ENCODE measurements at places on chromosomes 2 and 18. TPM values are rescaled to one million over a fixed set of nuclear protein-coding genes. Genes with fewer than 3 reads are reported as not detected.
A peak's percentile ranks its signal among the peaks of the same experiment; 100 is the strongest.

- no peak for DNase-seq
Observed at GRCh38 chr2:120384486-120385354, 38.8 kb downstream of the INHBB start.

GRCh38 chr2:10963155-10963554 lies 51.4 kb downstream of the KCNF1 start:
- no peak for DNase-seq

APOB gene
- total RNA-seq = not detected

- DNase-seq = no peak
Observed at GRCh38 chr18:77544792-77545191, 295.1 kb downstream of the GALR1 start.

BOLL gene
- not detected for total RNA-seq

- DNase-seq = no peak
Observed at GRCh38 chr2:71668326-71669057, 215.1 kb downstream of the DYSF start.

GRCh38 chr2:232028071-232028470 lies 66.6 kb downstream of the DIS3L2 start:
- DNase-seq = no peak

DNA sequence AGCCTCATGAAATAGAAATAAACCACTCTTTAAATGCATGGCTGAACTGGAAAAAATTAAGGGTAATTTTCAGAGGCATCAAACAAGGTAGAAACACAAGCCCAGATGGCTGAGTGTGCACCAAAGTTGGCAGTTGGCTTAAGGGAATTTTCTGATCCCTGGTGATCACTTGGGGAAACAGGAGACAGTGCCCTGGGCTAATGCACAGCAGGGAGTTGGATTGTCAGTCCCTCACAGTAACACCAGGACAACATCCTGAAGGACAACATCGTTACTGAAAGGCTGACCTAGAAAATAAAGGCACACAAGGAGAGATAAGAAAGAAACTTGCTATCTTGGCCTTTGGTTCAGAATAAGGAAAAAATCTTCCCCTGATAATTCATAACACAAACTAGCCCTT lies 417.0 kb downstream of the SLC4A3 start:
- DNase-seq = no peak

DNA sequence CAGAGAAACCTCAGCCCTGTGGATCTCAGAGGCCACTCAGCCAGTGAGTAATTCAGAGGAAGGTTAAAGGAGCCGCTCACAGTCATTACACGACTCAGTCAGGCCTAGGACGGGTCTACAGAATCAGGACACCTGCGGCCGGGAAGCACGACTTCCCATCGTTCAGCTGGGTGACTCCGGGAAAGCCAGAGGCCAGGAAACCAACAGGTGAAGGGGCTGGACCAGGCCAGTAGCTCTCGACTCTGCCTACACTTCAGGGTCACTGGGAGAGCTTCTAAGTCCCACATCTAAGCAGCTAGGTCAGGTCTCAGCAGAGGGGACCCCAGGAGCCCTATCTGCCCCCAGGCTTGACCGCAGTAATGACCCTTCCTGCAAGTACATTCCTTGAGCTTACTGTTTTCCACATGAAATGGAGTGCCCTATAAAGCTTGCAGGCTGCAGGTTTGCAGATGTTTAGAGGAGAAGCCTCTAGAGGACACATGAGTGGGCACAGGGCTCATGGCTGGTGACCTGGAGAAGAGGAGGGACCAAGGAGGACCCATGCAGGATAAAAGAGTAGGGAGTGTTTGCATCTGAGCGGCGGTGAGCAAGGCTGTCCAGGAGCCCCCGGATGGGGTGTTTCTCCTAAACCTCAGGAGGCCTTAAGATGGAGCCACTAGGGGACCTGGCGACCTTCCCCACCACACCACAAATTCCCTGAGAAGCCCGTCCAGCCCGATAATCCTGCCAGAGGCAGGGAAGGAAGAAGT lies 9.5 kb downstream of the DIPK1C start:
- DNase-seq = no peak

DNA sequence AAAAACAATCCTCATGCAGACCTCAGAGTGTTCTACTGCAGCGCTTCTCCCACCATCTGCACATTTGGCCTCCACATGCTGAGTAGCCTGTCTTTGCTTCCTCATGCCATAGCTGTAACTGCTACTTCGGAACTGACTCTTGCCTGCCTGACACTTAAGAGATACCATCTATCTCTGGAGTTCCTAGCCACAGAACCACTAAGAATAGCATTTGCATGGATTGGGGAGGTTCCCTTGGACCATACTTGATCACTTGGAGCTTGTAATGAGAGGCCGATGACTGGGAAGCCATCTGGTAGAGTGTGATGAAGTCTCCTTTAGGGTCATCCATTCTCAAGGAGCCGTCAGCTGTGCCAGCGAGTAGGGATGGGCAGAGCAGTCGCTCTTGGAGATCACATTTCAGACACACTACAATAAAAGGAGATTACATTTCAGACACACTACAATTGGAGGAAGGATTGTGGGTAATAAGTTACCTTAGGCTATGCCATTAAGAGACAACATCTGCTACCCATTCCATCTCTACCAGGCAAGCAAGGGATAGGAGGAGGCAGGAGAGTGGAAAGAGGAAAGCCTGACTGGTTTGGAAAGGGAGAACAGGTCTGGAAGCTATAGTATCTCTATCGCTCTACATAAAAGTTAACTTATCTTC lies 21.8 kb downstream of the DOK1 start:
- DNase-seq = no peak

DNA sequence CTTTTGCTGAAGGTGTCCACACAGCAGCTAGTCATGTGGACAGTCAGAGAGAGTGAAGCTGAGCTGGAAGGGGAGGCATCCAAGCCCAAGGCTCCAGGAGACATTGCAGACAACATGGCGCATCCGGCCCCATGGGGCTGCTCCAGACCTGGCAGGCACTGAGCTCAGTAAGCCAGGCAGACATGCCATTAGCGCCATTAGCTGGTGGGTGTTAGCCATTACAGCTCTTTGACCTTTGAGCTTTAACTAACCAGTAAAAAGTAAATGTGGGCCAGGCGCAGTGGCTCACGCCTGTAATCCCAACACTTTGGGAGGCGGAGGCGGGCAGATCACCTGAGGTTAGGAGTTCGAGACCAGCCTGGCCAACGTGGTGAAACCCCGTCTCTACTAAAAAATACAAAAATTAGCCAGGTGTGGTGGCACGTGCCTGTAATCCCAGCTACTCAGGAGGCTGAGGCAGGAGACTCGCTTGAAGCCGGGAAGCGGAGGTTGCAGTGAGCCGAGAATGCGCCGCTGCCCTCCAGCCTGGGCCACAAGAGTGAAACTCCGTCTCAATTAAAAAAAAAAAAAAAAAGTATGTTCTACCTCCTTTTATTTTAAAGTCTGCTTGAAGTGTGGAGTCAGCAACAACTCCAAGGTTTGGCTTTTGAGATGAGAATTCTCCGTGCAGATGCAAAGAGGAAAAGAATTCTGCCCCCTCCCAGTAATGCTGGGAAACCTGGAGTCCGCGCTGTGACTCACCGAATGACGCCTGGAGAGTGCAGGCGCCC lies 69.4 kb downstream of the TWSG1 start:
- no peak for DNase-seq

KIF5C gene
- total RNA-seq = 1.8 TPM

PMS1 gene
- total RNA-seq = 29.1 TPM

- DNase-seq = no peak
Observed at GRCh38 chr2:131801210-131801744, 273.6 kb downstream of the CCDC74A start.

DNA sequence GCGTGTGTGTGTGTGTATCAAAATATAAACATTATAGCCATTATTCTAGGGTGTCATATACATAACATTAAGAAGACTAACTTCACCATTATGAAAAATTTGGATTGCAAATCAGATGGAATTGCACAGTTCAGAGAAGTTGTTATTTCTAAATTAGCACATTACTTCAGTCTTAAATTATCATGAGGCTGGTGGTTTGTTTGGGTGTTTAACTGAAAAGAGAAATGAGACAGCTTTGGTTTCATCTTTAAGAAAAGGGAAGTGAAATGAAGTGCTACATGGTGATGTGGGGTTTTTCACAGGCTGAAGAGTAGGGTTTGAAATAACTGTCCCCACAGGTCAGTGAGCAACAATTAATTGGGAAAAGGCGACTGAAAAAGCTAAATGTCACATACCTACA lies 161.2 kb upstream of the XIRP2 start:
- DNase-seq = no peak

GRCh38 chr18:27616324-27616723 lies 431.2 kb upstream of the CHST9 start:
- DNase-seq = no peak

DNA sequence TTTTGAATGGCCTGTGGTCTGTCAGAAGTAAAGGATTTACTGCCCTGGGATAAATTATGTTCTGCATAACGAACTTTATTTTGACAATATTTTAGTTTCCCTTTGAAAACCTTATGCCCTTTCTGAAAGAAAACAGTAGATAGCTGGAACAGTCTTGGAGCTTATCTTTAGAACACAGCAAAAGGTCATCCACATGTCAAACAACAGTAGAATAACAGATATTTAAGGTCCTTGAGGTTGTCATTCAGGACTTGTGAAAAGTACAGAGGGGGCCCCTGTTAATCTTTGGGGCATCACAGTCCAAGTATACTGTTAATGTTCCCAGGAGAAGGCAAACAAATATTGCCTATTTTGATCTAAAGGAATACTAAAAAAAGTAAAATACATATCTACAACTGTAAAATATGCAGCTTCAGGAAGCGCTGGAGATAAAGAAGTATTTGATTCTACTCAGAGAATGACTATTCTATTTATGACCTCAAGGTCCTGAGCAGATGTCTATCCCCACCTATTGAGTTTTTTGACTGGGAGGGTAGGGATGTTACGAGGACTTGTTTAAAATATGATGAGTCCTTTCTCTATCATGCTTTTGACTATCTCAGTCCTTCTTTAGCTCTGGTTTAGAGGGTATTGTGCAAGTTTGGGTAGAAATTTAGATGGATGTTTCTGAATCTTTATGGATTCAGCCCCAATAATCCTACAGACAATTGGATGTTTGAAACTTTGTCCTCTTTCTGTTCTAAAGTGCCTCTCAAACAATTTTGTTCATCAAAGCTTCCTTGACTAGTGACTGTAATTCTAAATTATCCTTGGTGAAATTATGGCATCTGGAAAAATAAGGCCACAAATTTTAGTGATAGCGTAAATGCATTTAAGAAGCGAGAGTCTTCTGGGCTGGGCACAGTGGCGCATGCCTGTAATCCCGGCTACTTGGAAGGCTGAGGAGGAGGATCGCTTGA lies 25.1 kb upstream of the TMEM214 start:
- no peak for DNase-seq

- no peak for DNase-seq
Observed at GRCh38 chr2:29576231-29576630, 345.2 kb downstream of the ALK start.

DNA sequence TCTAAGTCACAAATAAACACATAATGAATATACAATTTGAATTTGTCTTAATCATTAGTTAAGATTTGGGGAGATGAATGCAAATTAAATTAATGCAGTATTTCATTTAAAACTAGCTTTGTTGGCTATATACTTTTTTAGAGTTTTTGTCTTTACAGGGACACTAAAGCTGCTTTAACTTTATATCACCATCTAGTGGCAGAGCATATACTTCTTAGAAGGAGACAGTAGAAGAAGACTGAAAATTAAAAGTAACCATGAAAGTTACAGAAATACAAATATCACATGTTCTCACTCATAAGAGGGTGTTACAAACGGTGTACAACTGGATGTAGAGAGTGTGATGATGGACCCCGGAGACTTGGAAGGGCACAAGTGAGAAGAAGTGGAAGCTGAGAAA lies 268.3 kb upstream of the NETO1 start:
- DNase-seq = no peak

DNA sequence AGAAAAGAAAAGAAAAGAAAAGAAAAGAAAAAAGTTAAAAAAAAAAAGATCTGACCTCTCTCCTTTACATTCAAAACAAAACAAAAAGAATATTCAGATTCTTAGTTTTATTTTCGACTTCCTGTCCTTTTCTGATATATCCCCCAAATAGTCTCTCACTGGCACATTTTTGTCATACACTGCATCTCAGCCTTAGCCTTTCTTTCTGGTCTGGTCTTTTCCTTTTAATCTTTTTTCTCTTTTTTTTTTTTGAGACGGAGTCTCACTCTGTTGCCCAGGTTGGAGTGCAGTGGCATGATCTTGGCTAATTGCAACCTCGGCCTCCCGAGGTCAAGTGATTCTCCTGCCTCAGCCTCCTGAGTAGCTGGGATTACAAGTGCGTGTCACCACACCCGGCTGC lies 1.6 kb upstream of the RIOK3 start:
- DNase-seq = no peak

GRCh38 chr18:13266218-13267100 lies 47.9 kb downstream of the LDLRAD4 start:
- no peak for DNase-seq

DNA sequence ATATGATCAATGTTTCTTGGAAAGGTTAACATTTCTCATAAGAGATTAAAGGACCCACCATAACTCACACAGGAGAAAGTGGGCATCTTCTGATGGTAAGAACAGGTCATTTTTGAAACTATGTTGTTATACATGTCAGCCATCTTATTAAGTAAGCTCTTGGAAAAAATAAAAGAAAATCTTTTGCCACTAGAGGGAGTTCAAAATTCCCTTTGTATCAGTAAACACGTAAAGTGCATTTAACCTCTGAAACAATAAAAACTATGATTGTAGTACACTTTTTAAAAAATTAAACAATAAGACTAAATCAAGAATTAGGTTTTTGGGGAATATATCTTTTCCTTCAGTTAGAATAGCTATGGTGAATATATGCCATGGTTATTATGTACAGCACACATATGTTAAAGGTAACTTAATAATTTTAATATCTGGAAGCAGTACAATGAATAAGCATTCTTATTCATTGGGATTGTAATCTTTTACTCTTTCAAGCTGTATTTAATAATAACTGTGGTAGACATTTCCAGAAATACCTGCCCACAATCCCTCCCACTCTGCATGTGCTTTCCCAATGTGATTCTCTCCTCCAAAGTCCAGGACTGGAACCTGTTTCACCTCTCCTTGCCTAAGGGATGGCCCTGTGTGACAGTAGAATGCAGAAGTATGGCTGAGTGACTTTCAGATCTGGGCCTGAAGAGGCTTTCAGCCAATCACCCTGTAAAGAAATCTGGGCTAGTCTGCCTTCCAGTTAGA lies 64.2 kb downstream of the RBMS1 start:
- DNase-seq = peak; percentile 80

LCT gene
- total RNA-seq = not detected

All from natural killer cell (primary cell).